Ureter (tissue), 1 donor: ENCODE measurements at places on chromosomes 16 and 17. TPM values are rescaled to one million over a fixed set of nuclear protein-coding genes. Genes with fewer than 3 reads are reported as not detected.

GRCh38 chr16:49194537-49195236 lies 87.0 kb downstream of the CBLN1 start:
- no peak for DNase-seq

DNA sequence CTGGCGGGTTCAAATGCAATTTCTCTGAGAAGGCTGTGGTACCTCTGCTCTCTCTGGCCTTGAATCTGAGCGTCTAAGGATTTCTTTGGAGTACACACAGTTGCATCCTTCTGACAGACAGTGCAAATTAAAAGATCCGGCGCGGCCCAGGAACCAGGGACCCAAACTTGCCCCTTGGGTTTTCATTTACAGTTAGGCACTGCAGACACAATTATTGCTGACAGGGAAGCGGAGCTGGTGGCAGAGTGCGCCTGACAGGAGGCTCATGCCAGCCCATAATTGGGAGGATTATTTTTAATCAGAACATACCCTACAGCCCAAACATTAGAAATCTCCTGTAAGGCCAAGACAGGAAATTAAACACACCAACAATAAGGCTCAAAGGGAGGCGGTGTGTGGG lies 1023.4 kb upstream of the RBFOX1 start:
- no peak for DNase-seq

DNA sequence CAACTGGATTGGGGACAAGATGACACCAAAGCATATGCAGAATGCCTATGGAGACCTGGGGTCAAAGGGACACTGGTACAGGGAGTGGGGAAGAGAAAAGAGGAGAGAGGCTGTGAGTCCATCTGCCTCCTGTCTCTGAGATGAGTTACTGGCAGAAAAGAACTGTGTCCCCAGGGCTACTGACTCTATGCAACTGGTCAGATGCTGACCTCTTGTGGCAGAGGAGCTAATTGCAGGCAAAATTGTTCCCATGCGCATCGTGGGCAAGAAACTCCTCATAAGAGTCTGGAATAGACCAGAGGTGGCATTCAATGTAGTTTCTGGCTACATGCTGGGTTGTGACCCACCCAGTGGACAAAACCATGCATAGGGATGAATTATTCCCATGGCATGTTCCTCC lies 26.1 kb upstream of the MLKL start:
- DNase-seq = no peak

DNA sequence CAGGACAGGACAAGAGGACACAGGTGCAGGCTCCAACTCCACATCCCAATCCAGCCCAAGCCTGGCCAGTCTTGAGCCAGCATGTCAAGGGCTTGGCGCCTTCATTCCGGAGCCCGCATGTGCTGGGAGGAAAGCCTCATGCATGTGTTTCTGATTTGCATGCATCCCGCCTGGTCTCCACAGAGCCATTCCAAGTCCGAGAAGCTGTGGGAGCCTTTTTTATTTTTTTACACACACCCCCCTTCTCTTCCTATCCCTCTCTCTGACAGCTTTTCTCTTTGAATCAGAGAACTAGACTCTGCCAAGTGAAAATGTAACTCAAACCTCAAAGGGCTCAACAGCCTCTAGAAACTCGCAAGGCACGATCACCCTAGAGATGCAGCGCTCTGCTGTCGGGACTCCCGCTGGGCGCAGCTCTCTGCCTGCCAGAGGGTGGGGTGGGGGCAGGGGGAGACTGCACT lies 45.1 kb downstream of the NOG start:
- DNase-seq = no peak

- DNase-seq = no peak
Measured at GRCh38 chr17:69511250-69511649, 96.8 kb downstream of the MAP2K6 start.

- no peak for DNase-seq
Measured at GRCh38 chr16:89596957-89597649, 16.3 kb upstream of the DPEP1 start.

DNA sequence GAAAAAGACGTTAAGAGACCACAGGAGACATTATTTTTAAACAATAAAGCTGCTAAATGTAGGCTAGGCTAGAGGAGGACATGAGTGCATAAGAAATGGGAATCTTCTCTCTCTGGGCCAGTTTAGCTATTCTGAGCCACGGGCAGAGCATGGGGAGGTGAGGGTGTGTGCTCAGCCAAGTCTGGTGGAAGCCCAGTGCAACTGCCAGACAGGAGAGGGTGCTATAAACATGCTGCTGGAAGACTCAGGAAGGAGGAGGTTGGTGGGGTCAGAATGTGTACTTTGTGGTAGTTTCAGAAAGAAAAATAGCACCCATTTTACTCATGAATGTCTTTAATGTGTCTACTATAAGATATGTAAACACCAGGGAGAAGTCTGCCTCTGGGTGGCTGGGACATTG lies 5.9 kb upstream of the SDK2 start:
- no peak for DNase-seq

GRCh38 chr16:75919664-75920063 lies 193.4 kb upstream of the CPHXL start:
- no peak for DNase-seq

DNA sequence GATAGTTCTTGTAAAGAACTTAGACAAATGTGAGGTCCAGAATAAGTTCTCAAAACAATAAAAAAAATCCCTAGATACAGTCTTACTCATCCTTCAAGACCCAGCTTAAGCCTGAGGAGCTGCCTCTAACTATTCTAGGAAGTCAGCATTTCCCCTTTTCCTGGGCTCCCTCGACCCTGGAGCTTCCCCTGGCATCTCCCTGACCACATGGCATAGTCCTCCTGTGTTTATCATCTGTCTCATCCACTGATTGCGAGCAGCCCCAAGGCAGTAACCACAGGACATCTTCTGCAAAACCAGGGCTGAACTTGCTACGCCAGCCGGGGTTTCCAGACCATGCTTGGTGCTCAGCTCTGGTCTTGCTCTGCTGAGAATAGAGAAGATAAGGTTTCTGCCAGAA lies 36.7 kb upstream of the NLRP1 start:
- no peak for DNase-seq

GRCh38 chr16:9261376-9261775 lies 169.9 kb downstream of the HAPSTR1 start:
- DNase-seq = no peak

GRCh38 chr17:29004081-29004692 lies 1.6 kb downstream of the SEZ6 start:
- no peak for DNase-seq

- DNase-seq = no peak
Measured at GRCh38 chr16:89001117-89002027, 24.4 kb upstream of the CBFA2T3 start.

DNA sequence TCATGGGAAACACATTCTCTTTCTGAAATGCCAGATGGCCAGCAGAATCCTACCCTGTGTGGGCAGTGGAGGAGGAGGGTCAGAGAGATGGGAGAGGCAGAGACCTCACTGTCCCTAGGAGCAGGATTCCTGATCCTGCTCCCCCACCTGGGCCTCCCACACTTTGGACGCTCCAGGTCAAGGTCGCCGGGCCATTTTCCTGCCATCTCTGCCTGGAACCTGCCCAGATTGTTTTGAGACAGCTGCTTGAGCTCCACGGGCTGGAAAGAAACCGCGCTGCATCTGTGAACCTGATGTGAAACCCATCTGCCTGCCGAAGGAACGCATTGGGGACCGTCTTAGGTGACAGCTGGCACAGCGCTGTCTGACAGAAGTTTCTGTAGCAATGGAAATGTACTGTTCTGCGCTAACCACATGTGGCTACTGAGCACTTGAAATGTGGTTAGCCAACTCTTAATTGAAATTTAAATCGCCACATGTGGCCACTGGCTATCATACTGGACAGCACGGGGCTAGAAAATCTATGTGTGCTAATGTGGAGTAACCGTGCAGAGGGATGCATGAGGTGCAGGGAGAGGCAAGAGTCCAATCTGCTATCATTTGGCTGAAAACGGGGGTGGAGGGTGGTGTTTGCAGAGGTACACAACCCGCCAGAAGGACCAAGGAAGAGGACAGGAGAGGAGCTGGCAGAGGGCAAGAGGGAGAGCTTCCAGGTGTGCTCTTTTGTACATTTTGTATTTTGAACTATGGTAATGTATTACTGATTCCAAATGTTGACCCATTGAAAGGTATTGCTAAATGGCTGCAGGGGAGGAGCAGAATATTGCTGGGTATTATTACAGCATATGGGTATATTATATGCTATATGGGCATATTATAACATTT lies 15.4 kb upstream of the NUBP1 start:
- DNase-seq = no peak

GRCh38 chr16:7628981-7629380 lies 296.3 kb downstream of the RBFOX1 start:
- DNase-seq = no peak

- no peak for DNase-seq
Measured at GRCh38 chr16:49699841-49700175, 156.1 kb downstream of the ZNF423 start.

GRCh38 chr16:87326151-87326571 lies 9.0 kb upstream of the C16orf95 start:
- no peak for DNase-seq

GRCh38 chr17:61656721-61657217 lies 65.8 kb upstream of the NACA2 start:
- DNase-seq = no peak

DNA sequence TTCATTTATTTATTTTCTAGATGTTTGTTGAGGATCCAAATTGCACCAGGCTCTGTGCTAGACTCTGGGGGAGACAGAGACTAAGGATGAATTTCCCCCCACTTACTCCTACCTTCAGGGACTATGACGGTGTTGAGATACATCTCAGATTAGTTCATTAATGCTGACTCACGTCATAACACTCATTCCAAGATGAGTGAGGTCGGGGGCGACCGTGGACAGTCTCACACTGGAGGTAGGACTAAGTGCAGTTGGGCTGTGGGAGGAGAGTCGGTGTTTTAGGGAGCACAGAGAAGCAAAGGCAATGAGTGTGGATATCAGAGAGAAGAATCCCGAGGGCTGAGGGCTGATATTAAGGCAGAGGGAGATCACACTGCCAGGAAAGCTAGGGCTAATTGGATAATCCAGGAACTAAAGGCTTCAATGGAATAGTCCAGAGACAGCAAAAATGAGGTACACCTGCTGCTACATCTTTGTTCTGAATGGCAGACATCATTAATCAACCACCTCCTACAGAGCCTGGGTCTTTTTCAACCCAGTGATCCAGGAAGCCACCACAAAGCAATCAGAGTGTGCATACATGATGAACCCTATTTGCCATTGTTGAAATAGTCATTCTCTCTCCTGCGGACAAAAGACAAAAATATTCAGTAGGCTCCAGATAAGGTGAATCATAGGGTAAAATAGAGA lies 38.6 kb upstream of the CACNG4 start:
- no peak for DNase-seq

DNA sequence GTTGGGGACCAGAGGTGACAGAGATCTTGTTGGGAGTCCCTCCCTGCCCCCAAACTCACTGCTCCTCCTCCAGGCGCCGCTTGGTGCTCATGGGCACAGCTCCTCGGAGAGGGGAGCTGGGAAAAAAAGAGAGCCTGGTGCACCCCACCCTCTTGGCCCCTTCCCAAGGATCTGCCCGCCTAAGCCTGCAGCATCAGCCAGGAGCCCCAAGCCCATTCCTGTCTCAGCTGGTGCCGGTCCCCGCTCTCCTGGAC lies 400 bp downstream of the HCFC1R1 start:
- DNase-seq = no peak

DNA sequence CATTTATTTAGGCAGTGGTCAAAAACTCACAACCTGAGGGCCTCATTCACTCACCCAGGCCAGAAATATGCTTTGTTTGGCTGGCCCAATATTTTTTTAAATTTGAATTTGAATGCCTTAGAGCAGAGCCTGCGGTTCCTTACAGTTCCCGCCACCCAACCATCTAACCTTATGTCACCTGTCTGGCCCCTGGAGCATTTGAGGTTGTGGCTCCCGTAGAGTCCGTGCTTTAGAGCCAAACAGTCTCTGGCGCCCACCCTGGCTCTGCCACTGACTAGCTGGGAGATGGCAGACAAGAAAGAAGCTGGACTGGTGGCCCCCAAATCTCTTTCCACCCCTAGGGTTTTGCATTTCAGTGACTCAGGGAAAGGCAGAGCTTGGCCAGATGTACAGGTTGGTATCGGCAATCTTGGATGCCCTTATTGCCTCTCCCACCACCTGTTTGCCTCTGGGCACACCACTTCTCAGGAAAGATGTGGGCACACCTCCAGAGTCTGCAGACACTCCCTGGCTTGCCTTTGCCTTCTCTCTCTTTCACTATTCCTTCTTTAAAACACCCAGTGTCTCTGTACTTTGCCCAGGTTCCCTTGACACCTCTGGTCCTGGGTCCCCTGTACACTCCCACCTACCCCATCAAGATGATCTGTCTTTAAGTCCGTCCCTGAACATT lies 1.9 kb upstream of the MAP3K14 start:
- no peak for DNase-seq

GRCh38 chr16:83653785-83654184 lies 154.0 kb upstream of the HSBP1 start:
- DNase-seq = no peak

GRCh38 chr16:81263470-81264220 lies 25.2 kb downstream of the BCO1 start:
- DNase-seq = no peak

DNA sequence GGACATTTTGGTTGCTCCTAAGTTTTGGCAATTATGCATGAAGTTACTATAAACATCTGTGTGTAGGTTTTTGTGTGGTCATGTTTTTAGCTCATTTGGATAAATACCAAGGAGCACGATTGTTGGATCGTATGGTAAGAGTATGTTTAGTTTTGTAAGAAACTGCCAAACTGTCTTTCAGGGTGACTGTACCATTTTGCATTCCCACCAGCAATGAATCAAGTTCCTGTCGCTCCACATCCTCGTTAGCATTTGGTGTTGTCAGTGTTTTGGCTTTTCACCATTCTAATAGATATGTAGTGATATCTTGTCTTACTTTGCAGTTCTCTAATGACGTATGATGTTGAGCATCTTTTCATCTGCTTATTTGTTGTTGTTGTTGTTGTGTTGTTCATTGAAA lies 20.2 kb downstream of the TENT4B start:
- no peak for DNase-seq

GRCh38 chr16:11957591-11958395 lies 7.2 kb upstream of the TNFRSF17 start:
- DNase-seq = no peak

- DNase-seq = no peak
Measured at GRCh38 chr17:44363613-44364159, at the start of gene FAM171A2. FAM171A2 (minus strand) TSS chr17:44363853; CDS start chr17:44363714, 139 bp downstream.

- no peak for DNase-seq
Measured at GRCh38 chr16:48596326-48596725, 13.7 kb downstream of the N4BP1 start.

- DNase-seq = no peak
Measured at GRCh38 chr17:12064395-12064794, 43.7 kb downstream of the MAP2K4 start.

- DNase-seq = no peak
Measured at GRCh38 chr17:79027925-79028491, 4.0 kb downstream of the C1QTNF1 start.

The SPNS2 gene
- total RNA-seq = 30.0 TPM

The CBX2 gene
- total RNA-seq = 3.8 TPM

The MYLK3 gene
- total RNA-seq = 0.44 TPM

The TPSB2 gene
- total RNA-seq = 36.9 TPM

The CCL13 gene
- 2.1 TPM for total RNA-seq

The EVI2B gene
- total RNA-seq = 6.5 TPM

The NPIPA5 gene
- total RNA-seq = 15.6 TPM

The ENGASE gene
- 119 TPM for total RNA-seq

The CD7 gene
- 3.4 TPM for total RNA-seq

The CTF1 gene
- 8.2 TPM for total RNA-seq

The TRPV3 gene
- 4.3 TPM for total RNA-seq

The PTX4 gene
- total RNA-seq = 0.34 TPM

The CX3CL1 gene
- 31.1 TPM for total RNA-seq

The KRT33A gene
- not detected for total RNA-seq

The CCL16 gene
- 1.6 TPM for total RNA-seq

The TMEM88 gene
- total RNA-seq = 9.9 TPM
